CD4-positive, alpha-beta T cell (primary cell): ENCODE measurements at places on chromosomes 3 and 15. TPM values are rescaled to one million over a fixed set of nuclear protein-coding genes. Genes with fewer than 3 reads are reported as not detected.

Gene NR1I2
- not detected for total RNA-seq

Gene HYAL3
- 3.2 TPM for total RNA-seq

Gene ARL14
- not detected for total RNA-seq

Gene POLQ
- total RNA-seq, result 0.30 TPM

- DNase-seq, result no peak
Observed at GRCh38 chr3:94413336-94414108, 350.7 kb downstream of the NSUN3 start.

GRCh38 chr3:131193641-131194238 lies 167.1 kb downstream of the NEK11 start:
- DNase-seq, result no peak

DNA sequence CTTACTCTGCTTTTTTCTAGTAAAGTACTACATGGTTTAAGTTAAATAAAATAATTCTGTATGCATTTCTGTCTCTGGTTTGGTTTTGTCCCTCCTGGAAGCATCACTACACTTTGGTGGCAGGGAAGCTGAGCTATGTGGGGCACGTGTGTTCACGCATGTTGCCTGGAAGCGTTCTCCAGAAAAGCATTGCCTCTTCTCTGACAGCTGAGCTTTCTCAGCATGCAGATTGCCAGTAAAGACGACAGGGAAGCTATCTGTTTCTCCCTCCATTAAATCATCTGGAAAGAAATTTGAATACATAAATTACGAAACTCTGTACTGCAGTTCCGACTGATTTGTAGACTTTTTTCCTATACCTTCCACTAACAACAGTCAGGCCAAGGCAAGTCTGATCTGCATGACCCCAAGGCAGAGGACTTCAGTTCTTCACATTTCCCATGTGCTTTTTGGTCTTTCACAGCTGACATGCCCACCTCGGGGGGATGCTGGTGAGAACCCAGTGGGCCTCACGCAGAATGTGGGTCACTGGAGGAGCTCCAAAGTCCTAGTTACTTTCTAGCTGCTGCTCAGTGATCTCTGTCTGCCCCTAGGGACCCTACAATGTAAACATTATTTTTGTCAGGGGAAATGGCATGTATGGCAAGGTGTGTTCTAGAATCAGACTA lies 43.0 kb downstream of the PGPEP1L start:
- no peak for DNase-seq

DNA sequence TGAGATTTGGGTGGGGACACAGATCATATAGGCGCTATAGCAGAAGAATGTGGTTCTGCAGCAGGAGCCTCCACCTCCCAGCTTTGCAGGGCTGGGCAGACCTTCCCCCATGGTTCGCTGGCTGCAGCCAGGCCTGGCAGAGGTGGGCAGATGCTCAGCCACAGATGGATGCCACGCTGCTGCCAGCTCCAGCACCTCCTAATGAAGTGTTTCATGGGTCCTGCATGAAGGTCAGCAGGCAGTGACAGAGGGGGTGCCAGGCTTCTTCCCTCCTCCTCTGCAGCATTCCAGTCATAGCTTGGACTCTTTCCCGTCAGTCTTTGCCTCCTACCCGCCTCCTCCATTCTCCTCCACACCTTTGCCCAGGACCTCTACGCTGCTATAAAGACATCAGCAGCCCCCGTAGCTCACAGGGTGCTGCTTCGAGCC lies 85.9 kb downstream of the SLCO3A1 start:
- DNase-seq, result no peak

DNA sequence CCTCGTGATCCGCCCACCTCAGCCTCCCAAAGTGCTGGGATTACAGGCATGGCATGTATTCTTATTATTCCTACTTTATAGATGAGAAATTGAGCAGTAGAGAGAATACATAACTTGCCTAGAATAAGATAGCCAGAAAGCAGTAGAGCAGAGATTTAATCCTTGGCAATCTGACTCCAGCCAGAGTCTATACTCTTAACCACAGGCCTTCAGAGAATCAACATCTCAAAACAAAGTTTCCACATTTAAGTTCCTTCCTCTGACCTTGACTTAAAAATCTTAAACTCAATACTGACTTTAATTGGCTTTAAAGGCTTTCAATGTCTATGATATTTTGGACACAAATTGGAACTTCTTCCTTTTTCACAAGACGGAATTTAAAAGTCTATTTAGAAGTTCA lies 37.1 kb downstream of the ZNF106 start:
- DNase-seq, result no peak

DNA sequence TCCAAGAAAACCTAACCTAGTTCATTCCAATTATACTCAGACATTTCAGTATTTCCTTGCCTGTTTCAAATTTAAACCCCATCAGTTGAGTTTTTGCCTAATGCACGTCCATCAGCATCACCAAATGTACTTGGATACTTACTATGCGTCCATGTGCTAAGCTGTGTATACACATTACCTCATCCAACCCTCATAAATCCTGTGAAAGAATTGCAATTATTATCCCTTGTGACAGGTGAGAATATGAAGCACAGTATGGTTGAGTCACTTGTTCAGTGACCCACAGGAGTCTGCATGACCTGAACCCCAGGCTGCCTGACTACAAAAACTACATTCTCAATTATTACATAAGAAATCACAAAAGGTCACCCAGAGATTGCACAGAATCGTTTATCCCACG lies 2.5 kb downstream of the OR5K2 start:
- DNase-seq, result no peak

- no peak for DNase-seq
Observed at GRCh38 chr3:193522473-193522872, 32.2 kb downstream of the ATP13A4 start.
